Activated naive CD4-positive, alpha-beta T cell treated with Interleukin-2 at 50 U/mL for 16 hours (primary cell): ENCODE measurements at places on chromosomes 5 and 9.

GRCh38 chr9:123541411-123541810 is 185.4 kb downstream of the CRB2 start:
- no peak for DNase-seq

GRCh38 chr5:146671561-146672295 is 155.7 kb upstream of the GPR151 start:
- DNase-seq, result no peak

DNA sequence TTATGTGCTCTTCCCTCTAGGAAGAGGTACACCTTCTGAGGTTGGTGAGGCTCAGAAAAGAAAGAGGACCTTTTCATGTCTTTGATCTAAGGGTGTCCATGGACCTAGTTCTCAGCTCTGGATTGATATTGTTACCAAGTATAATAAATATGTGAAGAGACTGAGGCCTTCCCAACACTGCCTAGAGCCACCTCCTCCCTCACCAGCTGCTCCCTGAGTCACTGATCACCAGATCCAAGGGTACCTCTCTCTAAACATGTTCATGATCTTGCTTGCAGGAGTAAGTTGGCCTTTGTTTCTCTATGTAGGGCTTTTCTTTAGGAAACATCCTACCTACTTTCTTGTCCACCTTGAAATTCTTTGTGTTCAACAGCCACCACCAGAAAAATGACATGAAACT is 218.8 kb upstream of the ADRA1B start:
- DNase-seq, result no peak

DNA sequence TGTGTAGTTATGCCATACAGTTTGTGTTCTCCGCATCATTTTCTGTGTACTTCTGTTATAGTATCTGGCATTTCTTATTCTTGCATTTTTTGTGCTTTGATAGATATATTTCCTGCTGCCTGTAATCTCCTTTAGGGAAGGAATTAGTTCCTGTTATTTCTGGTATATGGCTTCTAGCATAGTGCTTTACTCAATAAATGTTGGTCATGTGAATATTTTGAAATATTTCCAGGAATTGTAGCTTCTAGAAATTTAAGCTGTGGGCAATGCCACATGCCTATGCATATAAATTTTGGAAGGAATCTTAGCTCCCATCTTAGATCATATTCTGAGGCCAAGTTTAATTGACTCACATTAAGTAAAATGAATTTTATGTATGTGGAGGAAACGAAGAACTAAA is 11.5 kb upstream of the PRRC1 start:
- DNase-seq, result no peak

DNA sequence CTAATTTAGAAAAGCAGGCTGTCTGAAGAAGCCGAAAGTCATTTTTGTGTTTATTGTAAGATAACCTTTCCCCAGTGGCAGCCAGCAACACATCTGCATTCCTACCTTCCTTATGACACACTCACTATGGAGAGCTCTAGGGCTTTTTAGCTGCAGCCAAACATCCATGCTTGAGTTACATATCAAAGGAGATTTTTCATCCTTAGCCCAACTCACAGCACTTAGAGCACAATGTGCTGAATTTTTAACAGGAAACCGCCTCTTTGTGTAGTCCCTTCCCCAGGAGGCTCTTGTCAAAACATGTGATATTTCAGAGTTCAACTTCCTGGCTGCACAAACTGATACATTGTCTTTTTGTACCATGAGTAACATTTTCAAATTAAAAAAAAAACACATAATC is 379.2 kb downstream of the CTNND2 start:
- no peak for DNase-seq

DNA sequence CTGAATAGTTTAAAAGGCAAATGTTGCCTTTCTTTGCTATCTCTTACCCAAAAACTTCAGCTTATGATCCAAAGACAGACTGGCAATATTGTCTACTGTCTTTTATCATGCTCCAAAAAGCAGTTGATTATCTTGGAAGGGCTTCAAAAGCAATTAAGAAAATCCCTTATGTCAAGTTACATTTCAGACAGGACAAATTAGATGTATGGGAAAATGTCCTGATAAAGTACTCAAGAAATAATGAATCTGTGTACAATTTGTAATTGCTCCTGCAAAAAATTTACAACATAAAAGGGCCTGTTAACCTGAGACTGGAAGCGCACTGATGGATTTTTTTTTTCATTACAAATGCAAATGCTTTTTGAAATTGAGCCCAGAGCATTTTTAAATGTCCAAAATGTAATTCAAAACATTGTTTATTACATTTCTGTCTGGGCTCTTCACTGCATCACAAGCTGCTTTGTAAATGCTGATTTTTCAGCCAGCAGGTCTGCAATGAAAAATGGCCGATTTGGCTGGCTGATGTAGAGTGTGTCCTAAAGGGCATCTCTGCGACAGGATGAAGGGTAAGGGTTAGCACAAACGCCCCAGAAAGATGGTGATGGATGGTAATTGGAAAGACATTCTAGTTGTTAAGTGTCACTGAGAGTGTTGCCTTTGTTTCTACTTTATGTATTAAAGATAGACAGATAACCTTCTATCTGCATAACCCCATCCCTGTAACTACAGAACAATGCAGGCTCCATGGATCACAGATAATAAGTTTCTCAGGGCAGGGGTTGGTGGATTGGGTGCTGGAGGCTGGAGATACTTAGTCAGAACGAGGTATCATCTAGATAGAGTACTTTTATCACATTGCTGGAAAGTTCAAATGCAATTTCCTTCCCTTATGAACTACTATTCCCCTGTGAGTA is 27.0 kb downstream of the MAT2B start:
- DNase-seq, result no peak

- peak; percentile 89 for DNase-seq
Observed at GRCh38 chr9:127611899-127612790, at the start of gene STXBP1. Gene STXBP1 (plus strand): TSS chr9:127612277. CDS start chr9:127612404, 127 bp downstream.

DNA sequence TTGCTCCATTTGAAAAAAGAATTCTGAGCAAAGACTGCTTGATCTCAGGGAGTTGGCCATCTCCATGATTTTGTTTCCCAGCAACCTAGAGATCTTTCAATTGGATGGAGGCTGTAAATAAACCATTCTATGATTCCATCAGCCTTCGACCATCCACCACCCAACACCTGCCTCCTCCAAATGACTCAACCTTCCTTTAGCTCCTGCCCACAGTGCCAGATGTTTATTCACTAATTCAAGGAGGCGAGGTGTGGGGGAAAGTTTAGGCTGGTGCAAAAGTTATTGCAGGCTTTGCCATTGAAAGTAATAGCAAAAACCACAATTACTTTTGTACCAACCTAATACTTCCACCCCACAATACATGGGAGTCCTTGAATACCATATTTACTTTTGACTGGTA is 327.5 kb downstream of the CAAP1 start:
- no peak for DNase-seq

DNA sequence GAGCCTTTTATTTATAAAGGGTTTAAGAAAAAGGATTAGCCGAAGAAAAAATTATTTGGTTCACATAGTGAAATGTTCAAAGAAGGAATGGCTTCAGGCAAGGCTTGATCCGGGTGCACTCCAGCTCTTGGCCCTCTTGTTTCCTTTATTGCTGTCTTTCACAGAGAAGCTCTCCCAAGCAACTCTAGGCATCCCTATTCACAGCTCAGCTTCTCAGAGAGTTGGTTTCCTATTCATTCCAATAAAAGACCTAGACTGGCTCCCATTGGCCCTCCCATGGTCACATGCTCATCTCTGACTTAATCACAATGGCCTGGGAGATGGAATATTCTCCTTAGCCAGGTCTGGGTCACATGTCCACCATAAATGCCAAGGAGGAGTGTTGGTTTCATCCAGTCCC is 9.4 kb upstream of the FGFR4 start:
- DNase-seq, result no peak

GRCh38 chr5:72203251-72203845 is 96.1 kb downstream of the MAP1B start:
- DNase-seq, result no peak

DNA sequence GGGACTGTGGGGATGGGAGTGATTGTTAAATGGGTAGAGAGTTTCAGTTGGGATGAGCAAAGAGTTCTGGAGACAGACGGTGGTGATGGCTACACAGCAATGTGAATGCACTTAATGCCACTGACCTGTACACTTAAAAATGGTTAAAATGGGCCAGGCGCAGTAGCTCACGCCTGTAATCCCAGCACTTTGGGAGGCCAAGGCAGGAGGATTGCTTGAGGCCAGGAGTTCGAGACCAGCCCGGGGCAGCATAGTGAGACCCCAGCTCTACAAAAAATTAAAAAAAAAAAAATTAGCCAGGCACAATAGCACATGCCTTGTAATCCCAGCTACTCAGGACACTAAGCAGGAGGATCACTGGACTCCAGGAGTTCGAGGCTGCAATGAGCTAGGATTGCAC is 7.7 kb downstream of the LMAN2 start:
- no peak for DNase-seq

DNA sequence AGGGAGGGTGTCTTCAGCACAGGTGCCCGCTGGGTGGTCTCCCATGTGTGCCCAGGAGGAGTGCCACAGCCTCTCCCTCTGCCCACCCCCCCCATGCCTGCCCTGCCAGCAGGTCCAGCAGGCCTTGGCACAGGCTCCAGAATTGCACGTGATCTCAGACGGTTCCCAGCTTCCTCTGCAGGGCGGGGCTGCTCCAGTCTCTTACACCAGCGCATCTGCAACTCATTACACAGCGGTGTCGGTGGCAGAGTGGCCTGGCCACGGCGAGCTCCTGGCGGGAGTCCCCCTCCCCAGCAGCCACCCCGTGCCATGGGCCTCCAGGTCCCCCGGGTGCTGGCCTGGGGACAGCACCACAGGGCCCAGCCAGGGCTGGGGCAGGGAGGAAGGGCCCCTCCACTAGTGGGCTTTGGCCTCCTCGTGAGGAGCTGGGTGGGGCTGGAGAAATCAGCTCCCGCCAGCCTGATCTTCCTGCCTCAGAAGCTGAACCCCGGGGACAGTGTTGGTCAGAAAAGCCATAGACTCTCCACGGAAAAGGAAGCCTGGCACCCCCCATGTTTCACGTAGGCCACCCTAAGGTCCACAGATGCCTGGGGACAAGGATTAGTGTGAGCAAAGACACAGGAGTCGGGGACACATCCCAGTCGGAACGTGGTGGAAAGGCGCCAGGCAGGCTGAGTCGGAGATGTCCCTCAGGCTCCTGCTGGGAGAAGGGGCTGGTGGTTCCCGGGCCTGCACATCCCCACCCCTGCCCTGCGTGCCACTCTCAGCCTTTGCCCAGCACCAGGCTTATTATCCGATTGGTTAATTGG is 40.2 kb downstream of the RXRA start:
- DNase-seq, result no peak

GRCh38 chr9:137270929-137271695 is 6.4 kb upstream of the TOR4A start:
- no peak for DNase-seq

DNA sequence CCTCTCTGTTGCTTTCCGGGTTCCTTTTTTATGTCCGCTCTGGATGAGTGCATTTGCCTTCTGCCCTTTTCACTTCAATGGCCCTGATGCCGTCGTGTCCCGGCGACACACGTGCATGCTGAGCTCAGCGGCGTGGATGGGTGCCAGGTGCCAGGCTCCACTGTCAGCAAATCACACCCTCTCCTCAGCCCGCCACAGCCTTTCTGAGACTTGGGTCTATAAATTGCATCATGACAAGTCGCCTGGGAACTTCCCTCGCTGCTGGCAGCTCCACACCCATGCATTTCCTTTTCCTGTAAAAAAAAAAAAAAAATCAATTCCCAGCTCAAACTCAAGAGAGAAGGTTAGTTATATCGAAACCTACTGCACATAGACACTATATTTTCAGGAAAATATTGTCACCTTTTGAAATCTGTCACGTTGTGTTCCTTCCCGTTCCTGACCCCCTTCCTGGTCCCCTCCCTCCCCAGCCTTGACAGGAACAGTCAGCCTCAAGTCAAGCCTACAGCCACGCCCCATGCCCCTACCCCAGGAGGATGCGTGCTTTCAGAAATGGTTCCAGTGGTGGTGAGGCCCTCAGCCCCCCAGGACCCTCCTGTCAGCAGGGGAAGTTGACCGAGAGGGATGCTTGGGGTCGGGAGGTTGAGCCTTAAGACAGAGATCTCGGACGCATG is 110.3 kb upstream of the PTCH1 start:
- peak; percentile 33 for DNase-seq

DNA sequence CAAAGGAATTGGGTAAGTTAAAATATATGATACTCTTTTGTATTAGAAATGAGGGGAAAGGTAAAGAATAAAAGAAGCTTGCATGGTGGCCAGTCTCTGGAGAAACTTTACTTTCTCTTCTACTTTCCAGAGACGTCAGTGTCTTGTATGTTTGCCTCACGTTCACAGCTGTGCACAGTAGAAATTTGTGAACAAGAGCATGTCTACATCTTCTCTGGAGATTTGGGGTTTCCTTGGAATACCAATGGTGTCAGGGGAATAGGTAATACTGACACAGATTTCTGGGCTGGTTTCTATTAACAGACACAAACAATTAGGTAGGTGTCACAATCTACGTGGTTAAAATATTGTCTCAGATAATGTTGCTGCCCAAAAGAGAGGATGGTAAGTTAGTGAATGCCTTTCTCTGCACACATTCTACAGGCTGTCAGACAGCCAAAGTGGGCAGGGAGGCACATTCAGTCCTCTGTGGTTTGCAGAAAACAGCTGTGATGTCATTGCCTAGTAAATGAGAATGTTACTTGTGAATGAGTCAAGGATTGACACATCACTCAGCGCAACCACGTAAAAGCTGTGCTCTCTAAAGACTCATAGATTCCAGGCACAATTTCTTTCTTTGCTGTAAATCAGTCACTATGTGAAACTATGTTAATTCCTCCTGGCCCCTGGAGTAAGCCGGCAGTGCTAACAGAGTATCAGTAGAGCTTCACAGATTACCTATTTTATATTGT is 397.1 kb downstream of the MAN2A1 start:
- peak; percentile 33 for DNase-seq

DNA sequence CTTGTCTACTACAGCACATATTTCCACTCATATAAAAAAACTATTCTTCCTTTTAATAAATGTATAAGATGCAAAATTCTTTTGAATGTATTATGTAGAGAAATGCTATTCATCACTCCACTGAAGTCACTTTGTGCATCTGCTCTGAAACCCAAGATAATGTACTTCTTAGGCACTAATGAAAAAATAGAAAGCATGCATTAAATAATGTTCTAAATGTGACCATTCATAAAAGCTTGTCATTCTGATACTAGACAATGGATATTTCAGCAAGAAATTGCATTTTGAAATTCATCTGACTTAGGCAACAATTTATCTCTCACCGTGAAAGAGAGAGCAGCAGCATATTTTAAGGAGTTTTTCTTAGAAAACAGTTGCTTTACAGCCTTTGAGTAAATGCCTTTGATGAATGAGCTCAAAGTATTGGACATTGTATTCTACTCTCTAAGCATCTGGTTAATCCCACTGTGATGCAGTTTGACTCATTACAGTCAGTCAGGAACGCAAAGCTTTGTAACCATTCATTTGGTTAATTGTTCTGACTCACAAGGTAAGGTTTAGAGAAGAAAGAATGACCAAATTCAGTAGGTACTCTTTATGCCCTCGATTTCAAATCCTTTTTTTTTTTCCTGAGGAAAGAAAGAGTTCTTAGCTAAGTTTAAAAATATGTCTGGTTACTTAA is 2233.8 kb upstream of the C9orf72 start:
- DNase-seq, result no peak
